Spinal cord (tissue), 10 donors: ENCODE measurements at places on chromosomes 7 and 10.

- H3K36me3 ChIP-seq = no peaks in the 10 kb centered on the region
- H3K4me1 ChIP-seq = peaks cover 55% of the 10 kb centered on the region
- H3K27ac ChIP-seq = peak overlapping the region; percentile 90
- H3K27me3 ChIP-seq = no peaks in the 10 kb centered on the region
Observed at GRCh38 chr7:5691606-5692005, 89.9 kb downstream of the RNF216 start.

GRCh38 chr7:10802526-10802925, 171.1 kb upstream of the PHF14 start:
- no peak for DNase-seq
- H3K27me3 ChIP-seq = no peaks in the 10 kb centered on the region
- no peak overlapping the region for H3K4me3 ChIP-seq
- no peaks in the 10 kb centered on the region for H3K36me3 ChIP-seq
- H3K27ac ChIP-seq = no peak overlapping the region
- H3K4me1 ChIP-seq = no peaks in the 10 kb centered on the region

DNA sequence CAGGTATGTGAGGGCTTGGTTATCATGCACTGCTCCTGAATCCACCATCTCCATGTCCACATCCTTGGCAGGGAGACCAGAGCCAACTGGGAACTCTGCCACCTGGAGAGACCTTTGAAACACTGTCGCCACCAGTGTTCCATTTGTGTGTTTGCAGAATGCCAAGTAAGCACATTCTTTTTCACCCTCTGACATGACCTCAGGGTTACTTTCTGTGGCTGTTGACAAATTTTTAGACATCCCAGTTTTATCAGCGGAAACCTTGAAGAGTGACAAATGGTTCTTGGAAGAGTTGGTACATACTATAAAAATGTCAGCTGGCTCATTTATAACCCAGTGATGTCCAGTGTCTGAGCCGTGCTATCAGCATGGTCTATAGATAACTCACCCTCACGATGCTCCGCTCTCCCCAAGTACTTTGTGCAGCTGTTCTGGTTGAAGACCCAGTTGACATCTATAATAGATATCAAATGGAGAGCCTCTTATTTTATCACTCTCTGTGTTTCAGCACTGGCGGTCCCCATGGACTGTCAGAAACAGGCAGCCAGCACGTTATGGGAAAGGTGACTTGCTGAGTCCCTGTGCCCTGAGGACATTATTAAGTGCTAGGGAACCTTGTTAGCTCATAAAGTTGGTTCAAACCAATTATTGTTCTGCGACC, 563.1 kb upstream of the GALNT17 start:
- peaks cover 13% of the 10 kb centered on the region for H3K4me1 ChIP-seq
- no peak for DNase-seq
- no peaks in the 10 kb centered on the region for H3K27me3 ChIP-seq

- no peak for DNase-seq
- no peak overlapping the region for H3K4me3 ChIP-seq
- no peaks in the 10 kb centered on the region for H3K27me3 ChIP-seq
- no peak overlapping the region for H3K27ac ChIP-seq
Observed at GRCh38 chr10:84137811-84138210, 1.5 kb upstream of the GHITM start.

- no peak overlapping the region for H3K4me3 ChIP-seq
- DNase-seq = no peak
- no peaks in the 10 kb centered on the region for H3K4me1 ChIP-seq
- no peaks in the 10 kb centered on the region for H3K27me3 ChIP-seq
Observed at GRCh38 chr7:40147371-40148246, 12.8 kb downstream of the SUGCT start.

DNA sequence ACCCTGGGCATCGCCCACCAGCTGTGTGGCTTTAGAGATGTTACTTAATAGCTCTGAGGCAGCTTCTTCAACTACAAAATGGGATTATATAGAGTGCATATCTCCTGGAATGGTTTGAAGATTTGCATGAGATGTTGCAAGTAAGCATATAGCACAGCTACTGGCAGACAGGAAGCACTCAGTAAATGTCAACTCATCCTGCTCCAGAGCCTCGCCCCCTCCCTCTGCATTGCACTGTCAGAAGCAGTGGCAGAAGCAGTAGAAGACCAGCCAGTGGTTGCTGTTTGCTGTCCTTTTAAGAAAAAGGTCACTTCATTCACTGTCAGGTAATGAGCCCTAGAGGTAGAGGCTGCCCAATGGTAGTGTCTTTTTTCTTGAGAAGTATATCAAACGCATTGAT, 180.0 kb upstream of the GHITM start:
- H3K4me3 ChIP-seq = no peak overlapping the region
- H3K4me1 ChIP-seq = peaks cover 7% of the 10 kb centered on the region
- no peak for DNase-seq
- no peak overlapping the region for H3K27ac ChIP-seq
- H3K36me3 ChIP-seq = no peaks in the 10 kb centered on the region
